ENCODE measurements at places on chromosomes 4 and X. TPM values are rescaled to one million over a fixed set of nuclear protein-coding genes. Genes with fewer than 3 reads are reported as not detected.
A peak's percentile ranks its signal among the peaks of the same experiment; 100 is the strongest.

The MAGEA12 gene
- not detected for total RNA-seq

The ADGRL3 gene
- total RNA-seq, result 5.4 TPM

The TMSB15A gene
- total RNA-seq, result 2.8 TPM

The PRPS2 gene
- total RNA-seq, result 27.4 TPM

The MAGEA9B gene
- not detected for total RNA-seq

The FGFBP2 gene
- 1.1 TPM for total RNA-seq

The SPARCL1 gene
- total RNA-seq, result 294 TPM

- H3K4me1 ChIP-seq, result peaks cover 3% of the 10 kb centered on the region
- H3K4me3 ChIP-seq, result no peak overlapping the region
- DNase-seq, result peak; percentile 91
- no peaks in the 10 kb centered on the region for H3K36me3 ChIP-seq
Measured at GRCh38 chr4:146245850-146246249, 31.5 kb downstream of the REELD1 start.

GRCh38 chr4:77050962-77051361 is 24.8 kb downstream of the CCNI start:
- no peak overlapping the region for H3K4me3 ChIP-seq
- peaks cover 58% of the 10 kb centered on the region for H3K36me3 ChIP-seq
- H3K4me1 ChIP-seq, result no peaks in the 10 kb centered on the region
- no peak for DNase-seq

DNA sequence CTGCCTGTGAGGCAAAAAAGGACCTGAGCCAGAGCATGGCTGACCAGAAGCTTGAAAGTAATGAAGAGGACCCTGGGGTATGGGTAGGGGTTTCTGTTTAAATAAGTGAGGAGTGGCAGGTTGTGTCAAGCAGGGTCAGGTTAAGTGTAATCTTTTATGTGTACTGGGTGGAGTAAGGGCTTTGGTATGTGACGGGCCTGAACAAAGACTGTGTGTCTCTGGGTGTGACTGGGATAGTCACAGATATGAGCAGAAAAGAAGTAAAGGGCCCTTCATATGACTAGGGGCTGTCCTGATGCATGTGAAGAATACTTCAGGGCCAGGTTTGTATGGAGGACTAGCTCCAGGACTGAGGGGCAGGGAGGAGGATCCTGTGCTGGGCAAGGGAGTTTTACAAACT is 82.4 kb downstream of the ITIH6 start:
- H3K27ac ChIP-seq, result no peak overlapping the region
- no peak for DNase-seq
- no peaks in the 10 kb centered on the region for H3K27me3 ChIP-seq
- no peaks in the 10 kb centered on the region for H3K36me3 ChIP-seq
- H3K4me3 ChIP-seq, result no peak overlapping the region

GRCh38 chr4:5996641-5997040 is 21.6 kb downstream of the C4orf50 start:
- DNase-seq, result no peak
- no peaks in the 10 kb centered on the region for H3K4me1 ChIP-seq
- no peaks in the 10 kb centered on the region for H3K36me3 ChIP-seq
- peaks cover 6% of the 10 kb centered on the region for H3K27me3 ChIP-seq
- no peak overlapping the region for H3K27ac ChIP-seq
- no peak overlapping the region for H3K4me3 ChIP-seq

GRCh38 chr4:8853249-8853648 is 18.4 kb downstream of the HMX1 start:
- no peak overlapping the region for H3K4me3 ChIP-seq
- H3K27me3 ChIP-seq, result peaks cover 6% of the 10 kb centered on the region
- no peak overlapping the region for H3K27ac ChIP-seq
- no peaks in the 10 kb centered on the region for H3K36me3 ChIP-seq
- H3K4me1 ChIP-seq, result peaks cover 3% of the 10 kb centered on the region

DNA sequence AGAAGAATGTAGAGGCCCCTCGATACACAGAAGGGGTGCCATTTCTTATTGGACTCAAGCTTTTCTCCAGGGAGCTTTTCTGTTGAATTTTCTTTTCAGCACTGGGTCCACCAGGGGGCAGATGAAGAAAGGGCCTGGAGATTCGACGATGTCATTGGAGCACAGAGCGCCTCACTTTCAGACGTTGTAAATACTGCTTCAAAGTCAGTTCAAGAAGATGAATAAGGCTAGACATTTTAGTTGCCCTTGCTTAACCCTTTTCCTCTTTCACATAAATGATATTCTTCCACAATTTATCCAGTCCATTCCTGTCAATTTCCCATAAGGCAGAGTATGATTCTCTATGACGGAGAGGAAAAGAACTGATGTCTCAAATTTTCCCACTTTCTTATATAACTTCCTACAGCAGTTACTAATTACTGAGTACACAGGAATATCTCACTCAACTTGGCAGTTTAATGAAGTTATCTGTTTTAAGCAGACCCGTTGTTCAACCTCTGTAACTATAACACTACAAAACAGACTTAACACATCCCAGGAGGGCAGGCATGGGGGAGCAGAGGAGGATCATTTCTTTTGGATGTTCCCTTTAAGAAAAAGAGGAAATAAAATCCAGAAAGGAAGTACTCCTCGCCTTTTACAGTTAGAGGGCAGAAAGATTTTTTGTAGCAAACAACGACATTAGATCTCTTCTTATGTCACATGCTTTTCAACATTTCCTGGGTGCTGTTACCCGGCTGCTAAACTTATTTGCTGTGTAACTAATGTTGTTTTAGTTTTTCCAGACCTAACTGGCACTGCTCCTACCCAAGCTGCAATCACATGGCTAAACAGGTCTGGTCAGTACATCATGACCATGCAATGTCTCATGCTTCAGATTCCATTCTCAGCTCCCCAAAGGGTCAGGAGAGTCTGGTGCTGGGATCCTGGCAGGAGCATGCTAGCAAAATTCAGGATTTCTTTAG is 12.2 kb upstream of the CENPU start:
- H3K4me3 ChIP-seq, result no peak overlapping the region
- no peaks in the 10 kb centered on the region for H3K27me3 ChIP-seq
- H3K36me3 ChIP-seq, result no peaks in the 10 kb centered on the region
- H3K27ac ChIP-seq, result peak overlapping the region; percentile 78

GRCh38 chrX:31836479-31836878 is 764.6 kb upstream of the FTHL17 start:
- no peak for DNase-seq
- H3K27ac ChIP-seq, result no peak overlapping the region
- H3K4me3 ChIP-seq, result no peak overlapping the region
- H3K27me3 ChIP-seq, result peaks cover 2% of the 10 kb centered on the region
- no peaks in the 10 kb centered on the region for H3K4me1 ChIP-seq

- H3K4me3 ChIP-seq, result no peak overlapping the region
- H3K27ac ChIP-seq, result no peak overlapping the region
- no peak for DNase-seq
- peaks cover 5% of the 10 kb centered on the region for H3K27me3 ChIP-seq
- no peaks in the 10 kb centered on the region for H3K4me1 ChIP-seq
Measured at GRCh38 chrX:140821280-140821679, 111.7 kb downstream of the LINC00632 start.

DNA sequence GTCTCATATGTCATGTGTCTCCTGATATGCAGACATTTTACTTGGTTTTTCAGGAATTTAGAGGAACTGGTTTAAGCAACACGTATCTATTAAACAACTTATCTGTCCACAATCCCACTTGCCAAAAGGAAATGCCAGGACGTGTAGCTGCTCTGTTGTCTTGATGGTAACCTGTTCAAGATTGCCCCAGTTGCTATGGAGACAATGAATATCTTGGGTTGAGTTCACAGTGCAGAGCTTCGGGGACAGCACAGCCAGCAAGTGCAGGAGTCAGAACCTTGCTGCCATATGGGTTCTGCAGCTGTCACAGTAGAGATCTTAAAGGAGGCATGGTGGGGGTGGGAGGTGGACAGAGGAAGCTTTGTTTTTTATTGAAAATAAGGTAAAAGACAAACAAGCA is 28.7 kb upstream of the FAM9B start:
- no peak for DNase-seq
- H3K36me3 ChIP-seq, result no peaks in the 10 kb centered on the region
- no peak overlapping the region for H3K27ac ChIP-seq
- peaks cover 2% of the 10 kb centered on the region for H3K27me3 ChIP-seq

DNA sequence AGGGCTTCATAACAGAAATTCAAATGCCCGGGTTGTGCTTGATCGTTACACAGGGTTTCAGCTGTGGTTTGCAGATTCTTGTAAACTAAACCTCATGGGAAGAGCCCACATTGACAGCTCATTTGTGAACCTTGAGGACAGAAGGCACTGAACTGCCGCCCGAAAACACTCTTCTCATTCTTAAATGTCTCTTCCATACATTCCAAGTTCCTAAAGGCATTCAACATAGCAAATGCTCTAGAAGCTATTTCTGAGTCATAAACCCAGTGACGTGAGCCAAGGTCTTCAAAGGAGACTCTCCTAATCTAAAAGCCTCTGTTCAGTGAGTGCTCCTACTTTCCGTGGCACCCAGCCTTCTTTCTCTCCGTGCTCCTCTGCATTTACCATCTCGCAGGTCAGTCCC is 737.8 kb upstream of the FRG1 start:
- no peak overlapping the region for H3K4me3 ChIP-seq
- H3K36me3 ChIP-seq, result no peaks in the 10 kb centered on the region
- no peaks in the 10 kb centered on the region for H3K4me1 ChIP-seq

DNA sequence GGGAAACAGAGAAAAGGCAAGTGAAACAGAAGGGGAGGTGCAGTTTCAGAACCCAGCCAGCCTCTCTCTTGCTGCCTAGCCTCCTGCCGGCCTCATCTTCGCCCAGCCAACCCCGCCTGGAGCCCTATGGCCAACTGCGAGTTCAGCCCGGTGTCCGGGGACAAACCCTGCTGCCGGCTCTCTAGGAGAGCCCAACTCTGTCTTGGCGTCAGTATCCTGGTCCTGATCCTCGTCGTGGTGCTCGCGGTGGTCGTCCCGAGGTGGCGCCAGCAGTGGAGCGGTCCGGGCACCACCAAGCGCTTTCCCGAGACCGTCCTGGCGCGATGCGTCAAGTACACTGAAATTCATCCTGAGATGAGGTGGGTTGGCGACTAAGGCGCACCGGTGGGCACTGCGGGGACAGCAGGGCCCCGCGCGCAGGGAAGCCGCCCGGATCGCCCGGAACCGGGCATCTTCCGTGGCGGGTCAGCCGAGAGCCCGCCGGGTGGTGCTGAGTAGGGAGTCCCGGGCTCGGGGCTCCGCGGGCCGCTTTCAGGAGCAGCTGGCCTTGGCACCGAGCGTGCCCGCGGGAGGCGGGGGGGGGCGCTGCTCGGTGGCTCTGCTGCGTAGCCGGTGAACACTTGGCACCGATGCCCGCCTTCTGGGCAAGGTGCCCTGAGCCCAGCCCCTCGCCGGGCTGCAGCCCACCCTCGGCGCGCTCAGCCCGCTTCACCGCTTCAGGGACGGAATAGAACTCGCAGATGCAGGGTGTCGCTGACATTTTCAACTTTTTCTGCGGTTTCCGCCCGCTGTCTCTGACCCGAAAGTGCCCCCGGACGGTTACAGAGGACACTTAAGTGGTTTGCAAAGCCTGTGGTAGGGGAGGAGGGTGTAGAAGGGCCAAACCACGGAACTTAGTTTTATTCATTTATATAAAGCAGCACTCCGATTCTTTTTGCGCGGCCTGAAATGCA is at the start of gene CD38:
Gene CD38 (plus strand): TSS at position 40 of the 953 bp plus-strand sequence. CDS start 87 bp downstream, at position 127.
- DNase-seq, result peak; percentile 15
- peak within 1 kb of the TSS; percentile 42 for H3K27ac ChIP-seq

- H3K4me3 ChIP-seq, result no peak overlapping the region
- H3K27ac ChIP-seq, result no peak overlapping the region
- H3K36me3 ChIP-seq, result no peaks in the 10 kb centered on the region
- no peak for DNase-seq
- no peaks in the 10 kb centered on the region for H3K27me3 ChIP-seq
Measured at GRCh38 chr4:8819473-8820177, 52.0 kb downstream of the HMX1 start.

GRCh38 chrX:155923200-155923599 is 42.1 kb downstream of the VAMP7 start:
- no peak overlapping the region for H3K4me3 ChIP-seq
- peaks cover 16% of the 10 kb centered on the region for H3K36me3 ChIP-seq
- no peak overlapping the region for H3K27ac ChIP-seq

GRCh38 chrX:142483965-142484364 is 278.9 kb upstream of the MAGEC2 start:
- H3K27me3 ChIP-seq, result no peaks in the 10 kb centered on the region
- no peaks in the 10 kb centered on the region for H3K36me3 ChIP-seq
- no peak for DNase-seq
- no peak overlapping the region for H3K27ac ChIP-seq

DNA sequence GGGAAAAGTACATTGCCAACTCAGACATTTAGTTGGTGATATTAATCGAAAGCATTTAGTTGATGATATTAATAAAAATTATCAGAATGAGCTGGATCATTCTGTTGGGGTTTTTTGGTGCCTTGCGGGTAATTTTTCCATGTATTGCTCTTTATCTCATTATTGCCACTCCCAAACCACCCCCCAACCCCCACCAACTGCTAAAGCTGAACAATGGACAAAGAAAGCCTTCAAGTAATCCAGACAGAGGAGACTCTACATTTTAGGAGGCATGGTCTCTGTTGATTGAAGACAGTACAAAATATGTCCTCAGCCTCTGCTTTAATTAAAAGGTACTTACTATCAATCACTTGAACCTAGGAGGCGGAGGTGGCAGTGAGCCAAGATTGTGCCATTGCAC is 22.5 kb downstream of the PDK3 start:
- DNase-seq, result no peak
- no peaks in the 10 kb centered on the region for H3K36me3 ChIP-seq
- peaks cover 14% of the 10 kb centered on the region for H3K27me3 ChIP-seq
- H3K27ac ChIP-seq, result no peak overlapping the region
- no peaks in the 10 kb centered on the region for H3K4me1 ChIP-seq

DNA sequence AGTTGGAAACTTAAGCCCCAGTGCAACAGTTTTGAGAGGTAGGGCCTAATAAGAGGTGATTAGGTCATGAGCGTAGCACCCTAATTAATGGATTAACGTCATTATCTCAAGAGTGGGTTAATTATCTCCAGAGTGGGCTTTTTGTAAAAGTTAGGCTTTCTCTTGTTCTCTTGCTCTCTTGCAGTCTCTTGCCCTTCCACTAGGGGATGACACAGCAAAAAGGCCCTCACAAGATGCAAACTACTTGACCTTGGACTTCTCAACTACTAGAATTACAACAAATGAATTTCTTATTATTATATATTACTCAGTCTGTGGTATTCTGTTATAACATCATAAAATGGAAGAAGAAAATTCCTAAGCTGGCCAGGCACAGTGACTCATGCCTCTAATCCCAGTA is 22.1 kb upstream of the NDST3 start:
- no peaks in the 10 kb centered on the region for H3K4me1 ChIP-seq
- H3K27ac ChIP-seq, result no peak overlapping the region
- H3K36me3 ChIP-seq, result no peaks in the 10 kb centered on the region
- H3K27me3 ChIP-seq, result no peaks in the 10 kb centered on the region
- no peak overlapping the region for H3K4me3 ChIP-seq

DNA sequence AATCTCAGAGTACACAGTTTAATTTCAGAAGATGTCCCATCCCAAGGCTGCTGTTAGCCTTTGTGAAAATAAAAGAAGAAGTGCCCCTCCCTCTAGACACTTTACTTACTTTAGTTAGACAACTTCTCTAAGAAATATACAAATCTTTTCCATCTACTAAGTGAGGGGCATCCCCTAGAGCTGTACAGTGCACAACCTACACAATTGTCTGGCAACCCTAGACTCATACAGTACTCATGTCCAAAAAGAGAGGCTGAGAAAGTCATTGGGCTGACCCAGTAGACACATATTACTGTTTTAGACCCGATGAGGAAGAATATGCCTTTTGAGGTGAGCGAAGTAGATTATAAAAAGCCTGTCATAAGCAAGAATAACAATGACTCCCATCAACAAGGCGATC is 297.6 kb downstream of the IDS start:
- H3K27me3 ChIP-seq, result no peaks in the 10 kb centered on the region
- H3K27ac ChIP-seq, result no peak overlapping the region
- DNase-seq, result no peak
- H3K4me1 ChIP-seq, result no peaks in the 10 kb centered on the region
- H3K4me3 ChIP-seq, result no peak overlapping the region
